Stimulated activated CD4-positive, alpha-beta T cell treated with anti-CD3 and anti-CD28 coated beads, Interleukin-12 subunit alpha, Interleukin-12 subunit beta, amount 100 ng/mL, for 4 hours (primary cell): ENCODE measurements at places on chromosomes 3 and 15.

DNA sequence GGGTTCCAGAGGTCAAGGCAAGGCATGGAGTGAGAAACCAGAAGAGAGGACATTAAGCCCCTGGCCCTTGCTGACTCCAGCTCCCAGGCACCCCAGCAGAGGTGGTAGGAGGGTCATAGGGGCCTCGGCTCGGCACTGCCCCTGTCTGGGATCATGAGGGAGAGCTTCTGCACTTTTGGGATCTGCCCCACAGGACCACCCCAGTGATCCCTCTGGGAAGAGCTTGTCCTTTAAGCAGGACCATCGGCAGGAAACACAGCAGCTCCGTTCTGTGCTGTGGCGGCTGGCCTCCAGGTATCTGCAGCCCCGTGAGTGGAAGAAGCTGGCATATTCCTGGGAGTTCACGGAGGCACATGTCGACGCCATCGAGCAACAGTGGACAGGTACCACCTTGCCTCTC lies 35.5 kb downstream of the ANKDD1A start:
- DNase-seq, result no peak

GRCh38 chr3:106765342-106765741 lies 611.9 kb upstream of the CCDC54 start:
- no peak for DNase-seq

DNA sequence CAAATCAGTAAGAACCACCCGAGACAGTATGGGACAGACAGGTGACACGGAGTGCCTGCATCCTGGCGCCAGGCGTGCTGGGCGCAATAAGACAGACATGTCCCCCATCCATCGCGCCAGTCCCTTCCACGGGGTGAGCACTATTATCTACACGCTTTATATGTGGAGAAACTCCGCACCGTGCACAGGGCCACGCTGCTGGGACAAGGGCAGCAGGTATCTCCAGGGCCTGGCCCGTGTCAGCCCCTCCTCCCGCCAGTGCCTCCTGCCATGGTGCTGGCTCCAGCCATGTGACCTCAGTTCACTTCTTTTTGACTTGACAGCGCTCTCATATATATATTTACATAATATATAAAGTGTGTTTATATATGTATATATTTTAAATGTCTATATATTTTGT lies 42.6 kb downstream of the TNK2 start:
- no peak for DNase-seq

GRCh38 chr15:49877873-49878521 lies 241.0 kb downstream of the ATP8B4 start:
- DNase-seq, result no peak

GRCh38 chr15:78680431-78681075 lies 39.5 kb upstream of the CHRNB4 start:
- no peak for DNase-seq

GRCh38 chr3:174330303-174330702 lies 528.8 kb upstream of the NAALADL2 start:
- DNase-seq, result no peak

GRCh38 chr3:64716110-64716710 lies 28.4 kb upstream of the ADAMTS9 start:
- no peak for DNase-seq

GRCh38 chr3:69986419-69986818 lies 13.1 kb upstream of the SAMMSON start:
- no peak for DNase-seq

DNA sequence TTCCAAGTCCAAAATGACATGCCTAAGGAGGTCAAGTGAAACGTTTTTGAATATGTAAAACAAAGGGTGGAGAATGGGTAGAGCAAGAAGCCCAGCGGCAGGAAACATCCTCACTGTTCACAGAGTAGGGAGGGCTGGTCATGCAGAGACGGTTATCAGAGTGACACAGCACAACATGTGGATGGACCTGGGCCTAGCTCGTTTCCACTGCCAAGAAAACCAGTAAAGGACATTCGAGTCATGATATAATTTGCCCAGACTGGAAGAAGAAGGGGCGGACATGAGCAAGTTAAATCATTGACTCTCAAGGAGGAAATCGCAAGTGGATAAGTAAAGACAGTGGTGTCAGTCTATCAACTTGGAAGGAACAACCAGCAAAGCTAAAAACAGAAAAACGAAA lies 89.3 kb downstream of the LRIG1 start:
- no peak for DNase-seq

DNA sequence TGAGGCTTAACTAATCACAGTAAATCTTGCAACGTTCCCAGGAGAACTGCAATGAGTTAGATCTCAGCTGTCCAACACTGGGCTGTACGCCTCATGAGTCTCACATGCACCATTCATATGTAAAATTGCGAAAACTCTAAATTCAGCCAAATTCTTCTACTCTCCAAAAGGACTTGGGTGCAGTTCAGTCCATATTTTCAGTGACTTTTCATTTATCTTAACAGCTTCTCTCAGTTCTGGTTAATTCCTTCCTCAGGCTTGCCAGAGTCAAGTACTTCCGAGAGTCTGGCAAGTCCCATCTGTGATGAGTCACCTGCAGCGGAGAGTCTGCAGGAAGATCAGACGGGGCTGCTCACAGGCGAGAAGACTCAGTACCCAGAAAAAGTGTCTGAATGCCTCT lies 11.5 kb downstream of the CCDC80 start:
- no peak for DNase-seq

DNA sequence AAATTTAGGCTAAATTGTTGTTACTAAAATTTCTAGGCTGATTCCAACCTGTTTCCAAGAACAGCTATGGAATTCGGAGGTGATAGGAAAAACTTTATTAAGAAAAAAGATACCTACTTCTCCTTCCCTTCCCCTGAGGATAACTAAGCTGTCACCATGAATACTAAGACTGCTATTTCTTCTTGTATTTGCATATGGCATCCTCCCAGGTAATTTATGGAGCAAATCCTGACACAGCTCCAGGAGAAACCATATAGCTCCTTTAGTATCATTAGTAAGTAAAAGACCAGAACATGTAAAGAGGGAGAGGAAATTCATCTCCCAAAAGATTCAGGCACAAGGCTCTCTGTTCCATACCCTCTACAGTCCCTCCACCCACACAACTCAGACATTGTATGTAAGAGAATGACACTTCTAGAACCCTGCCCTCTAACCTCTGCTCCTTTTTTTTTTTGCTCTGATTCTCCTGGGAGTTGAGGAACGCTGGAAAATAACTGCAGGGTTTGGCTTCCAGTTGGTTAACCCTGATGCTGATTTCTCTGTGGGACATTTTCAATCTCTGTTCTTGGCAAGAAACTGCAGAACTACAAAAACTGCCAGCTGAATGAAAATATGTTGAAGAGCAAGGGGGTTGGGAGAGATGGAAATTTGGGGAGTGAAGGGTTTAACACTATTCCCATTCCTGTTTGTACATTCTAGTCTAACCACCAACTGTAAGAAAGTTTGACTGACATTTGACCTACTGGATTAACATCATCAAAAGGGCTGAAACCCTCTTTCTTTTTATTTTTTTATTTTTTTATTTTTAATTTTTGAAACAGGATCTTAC lies 14.2 kb upstream of the MAGI1 start:
- no peak for DNase-seq

DNA sequence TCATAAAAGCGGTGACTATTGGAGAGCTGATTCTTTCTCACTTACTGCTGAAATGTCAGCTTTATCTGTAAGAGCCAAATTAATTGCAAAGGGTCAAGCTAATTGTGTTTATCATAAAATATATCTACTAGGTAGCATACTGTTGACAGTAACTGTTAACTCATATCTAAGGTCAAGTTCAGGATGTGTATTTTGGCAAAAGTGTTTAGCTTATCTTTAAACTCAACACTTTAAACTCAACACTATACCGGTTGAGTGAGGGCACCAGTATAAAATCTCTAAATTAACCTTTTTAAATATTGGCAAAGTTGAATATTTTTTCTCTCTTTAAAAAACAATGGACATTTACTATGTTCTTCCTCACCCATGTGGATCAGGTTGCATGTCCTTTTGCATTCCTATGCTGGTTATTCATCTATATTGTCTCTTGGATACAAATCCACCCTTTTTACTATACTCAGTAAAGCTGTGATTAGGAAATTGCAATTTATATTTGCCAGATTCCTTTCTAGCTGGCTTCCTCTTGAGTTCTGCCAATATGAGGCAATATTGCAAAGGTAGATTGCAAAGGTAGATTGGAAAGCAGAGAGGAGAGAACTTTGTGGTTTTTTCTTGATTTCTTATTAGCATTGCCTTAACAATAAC lies 344.6 kb upstream of the DCBLD2 start:
- DNase-seq, result no peak

GRCh38 chr3:170517242-170517945 lies 68.5 kb downstream of the SLC7A14 start:
- DNase-seq, result no peak

- no peak for DNase-seq
Observed at GRCh38 chr15:43899928-43900327, 73.1 kb downstream of the WDR76 start.

GRCh38 chr3:9846231-9846630 lies 2.4 kb upstream of the RPUSD3 start:
- no peak for DNase-seq

- no peak for DNase-seq
Observed at GRCh38 chr3:30613133-30613825, 6.9 kb downstream of the TGFBR2 start.

DNA sequence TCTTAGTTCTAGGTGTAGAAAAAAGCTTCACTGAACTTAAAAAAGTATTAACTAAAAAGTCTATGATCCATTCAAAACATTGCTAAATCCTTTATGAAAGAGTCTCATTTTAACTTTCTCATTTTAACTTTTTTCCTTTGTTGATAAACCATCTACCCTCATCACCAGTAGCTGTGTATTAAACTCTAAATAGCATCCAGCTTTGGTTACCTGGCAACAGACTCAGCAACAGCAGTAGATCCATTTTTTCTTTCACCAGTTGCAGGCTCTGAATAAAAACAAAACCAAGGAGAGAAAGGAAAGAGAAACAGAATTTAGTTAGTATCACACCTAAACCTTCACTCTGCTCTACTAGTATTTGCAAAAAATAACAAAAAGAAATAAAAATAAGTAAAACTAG lies 51.6 kb downstream of the TP53BP1 start:
- DNase-seq, result no peak

DNA sequence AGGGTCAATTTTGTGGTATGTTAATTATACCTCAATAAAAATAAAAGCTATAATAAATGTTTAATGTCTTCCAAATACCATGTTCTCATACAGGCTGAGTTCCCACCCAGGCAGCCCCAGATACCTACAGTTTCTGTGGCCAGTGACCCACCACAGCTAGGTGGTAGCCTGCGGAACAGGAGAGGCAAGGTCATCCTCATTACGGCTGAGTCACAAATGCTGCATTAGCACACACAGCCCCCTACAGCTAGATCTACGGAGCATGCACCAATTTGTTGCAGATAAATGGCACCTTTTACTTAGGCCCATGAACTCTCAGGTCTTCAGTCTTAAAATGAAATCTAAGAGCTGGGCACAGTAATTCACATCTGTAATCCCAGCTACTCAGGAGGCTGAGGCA lies 5.1 kb downstream of the SPATA12 start:
- DNase-seq, result no peak

DNA sequence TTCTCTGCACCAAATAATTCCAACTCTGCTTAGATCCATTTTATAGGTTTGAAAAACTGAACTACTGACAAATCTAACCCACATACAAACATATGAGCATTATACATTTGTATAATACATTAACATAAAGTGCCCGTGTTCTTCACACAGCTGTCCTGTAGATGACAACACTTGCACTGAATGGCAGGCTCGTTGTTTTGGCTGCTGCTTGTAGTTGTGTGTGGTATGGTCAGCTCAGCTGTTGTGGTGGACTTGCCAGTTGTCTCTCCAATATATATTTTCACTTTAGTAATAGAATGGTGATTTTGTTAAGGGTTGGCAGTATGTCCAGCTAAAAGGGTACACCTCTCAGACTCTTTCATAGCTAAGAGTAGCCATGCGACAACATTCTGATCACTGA lies 30.5 kb downstream of the CHST2 start:
- no peak for DNase-seq

GRCh38 chr3:158802409-158803268 lies 785 bp downstream of the MFSD1 start:
- DNase-seq, result peak; percentile 5

DNA sequence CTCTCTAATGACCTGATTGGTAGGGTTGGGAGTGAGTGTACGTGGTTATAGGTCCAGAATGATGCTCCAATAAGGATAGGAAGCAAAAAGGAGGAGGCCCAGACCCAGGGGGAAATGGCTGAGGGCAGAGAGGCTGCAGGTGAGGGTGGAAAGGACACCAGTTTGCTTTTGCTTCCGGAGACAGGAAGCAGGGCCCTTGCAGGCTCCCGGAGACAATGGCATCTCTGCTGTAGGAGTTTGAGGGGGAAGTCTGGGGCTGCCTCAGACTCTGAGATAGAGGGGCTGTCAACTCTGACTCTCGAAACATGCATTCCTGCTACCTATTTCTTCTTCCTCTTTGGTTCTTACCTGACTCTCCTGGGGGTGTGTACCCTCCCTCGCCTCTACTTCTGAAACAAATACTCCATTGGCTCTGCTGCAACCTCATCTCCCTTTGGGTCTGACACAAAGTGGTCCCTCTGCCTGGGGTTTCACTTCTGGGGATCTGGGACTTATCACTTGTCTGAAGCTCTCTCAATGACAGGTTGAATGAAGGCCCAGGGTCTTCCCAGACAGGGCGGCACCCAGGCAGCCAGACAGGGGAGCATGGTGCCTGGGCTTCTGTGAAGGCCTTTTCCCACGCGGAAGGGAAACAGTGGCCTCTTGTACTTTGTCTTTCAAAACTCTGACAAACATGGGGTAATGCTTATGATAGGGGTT lies 61.5 kb downstream of the CHRD start:
- DNase-seq, result no peak

DNA sequence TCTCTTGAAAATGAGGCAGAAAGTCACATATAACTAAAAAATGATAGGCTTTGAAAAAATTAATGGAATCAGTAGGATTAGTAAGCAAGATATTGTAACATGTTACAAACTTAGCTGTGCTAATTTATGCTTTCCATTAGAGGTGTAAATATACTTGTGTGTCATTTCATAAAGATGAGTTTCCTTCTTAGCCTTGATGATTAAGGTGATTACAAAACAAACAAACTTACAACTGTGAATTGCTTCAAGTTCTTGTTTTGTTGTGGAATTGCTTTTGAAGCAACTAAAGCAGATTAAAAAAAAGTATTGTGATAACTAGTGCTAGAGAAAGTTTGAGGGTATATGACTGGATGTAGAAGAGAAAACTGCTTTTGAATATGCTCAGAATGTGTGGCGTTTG lies 87.9 kb downstream of the DIPK2A start:
- DNase-seq, result no peak

- no peak for DNase-seq
Observed at GRCh38 chr15:81432179-81432578, 58.2 kb upstream of the TMC3 start.

- DNase-seq, result no peak
Observed at GRCh38 chr3:118239253-118239652, 795.4 kb downstream of the IGSF11 start.

- no peak for DNase-seq
Observed at GRCh38 chr3:30667280-30667651, 60.9 kb downstream of the TGFBR2 start.

GRCh38 chr15:57792724-57793449 lies 86.4 kb downstream of the POLR2M start:
- no peak for DNase-seq
